ENCODE measurements at places on chromosomes 2 and 18.

DNA sequence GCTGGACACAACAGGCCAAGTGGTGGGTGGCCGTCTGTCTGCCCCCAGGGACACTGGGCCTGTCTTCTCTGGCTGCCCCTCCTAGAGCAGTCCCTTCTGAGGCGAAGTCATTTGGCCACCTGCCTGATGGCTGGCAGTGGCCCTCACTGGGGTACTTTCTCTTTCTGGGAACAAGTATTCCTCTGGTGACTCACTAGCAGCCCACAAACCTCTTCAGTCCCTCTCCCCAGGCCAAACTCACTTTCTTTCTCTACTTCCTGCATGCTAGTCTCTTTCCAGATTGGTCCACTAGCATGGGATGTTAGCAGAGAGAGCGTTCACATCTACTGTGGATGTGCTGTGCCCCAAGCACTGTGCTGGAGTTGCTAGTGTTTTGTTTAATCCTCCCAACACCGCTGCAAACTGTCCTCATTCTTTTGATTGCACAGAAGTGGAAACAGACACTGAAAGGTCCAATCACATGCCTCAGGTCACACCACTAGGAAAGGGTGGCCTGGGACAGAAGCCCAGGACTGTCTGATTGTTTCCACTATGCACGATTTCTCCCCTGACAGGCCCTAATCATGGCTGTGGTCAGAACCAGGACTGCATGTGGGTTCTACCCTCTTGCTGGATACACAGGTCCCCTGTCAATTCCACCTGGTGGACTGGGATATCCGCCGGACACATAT is 5.2 kb downstream of the DYSF start:
- no peak overlapping the region for H3K4me3 ChIP-seq
- H3K4me1 ChIP-seq: peaks cover 13% of the 10 kb centered on the region
- H3K27ac ChIP-seq: no peak overlapping the region
- H3K27me3 ChIP-seq: no peaks in the 10 kb centered on the region
- peaks cover 6% of the 10 kb centered on the region for H3K36me3 ChIP-seq

DNA sequence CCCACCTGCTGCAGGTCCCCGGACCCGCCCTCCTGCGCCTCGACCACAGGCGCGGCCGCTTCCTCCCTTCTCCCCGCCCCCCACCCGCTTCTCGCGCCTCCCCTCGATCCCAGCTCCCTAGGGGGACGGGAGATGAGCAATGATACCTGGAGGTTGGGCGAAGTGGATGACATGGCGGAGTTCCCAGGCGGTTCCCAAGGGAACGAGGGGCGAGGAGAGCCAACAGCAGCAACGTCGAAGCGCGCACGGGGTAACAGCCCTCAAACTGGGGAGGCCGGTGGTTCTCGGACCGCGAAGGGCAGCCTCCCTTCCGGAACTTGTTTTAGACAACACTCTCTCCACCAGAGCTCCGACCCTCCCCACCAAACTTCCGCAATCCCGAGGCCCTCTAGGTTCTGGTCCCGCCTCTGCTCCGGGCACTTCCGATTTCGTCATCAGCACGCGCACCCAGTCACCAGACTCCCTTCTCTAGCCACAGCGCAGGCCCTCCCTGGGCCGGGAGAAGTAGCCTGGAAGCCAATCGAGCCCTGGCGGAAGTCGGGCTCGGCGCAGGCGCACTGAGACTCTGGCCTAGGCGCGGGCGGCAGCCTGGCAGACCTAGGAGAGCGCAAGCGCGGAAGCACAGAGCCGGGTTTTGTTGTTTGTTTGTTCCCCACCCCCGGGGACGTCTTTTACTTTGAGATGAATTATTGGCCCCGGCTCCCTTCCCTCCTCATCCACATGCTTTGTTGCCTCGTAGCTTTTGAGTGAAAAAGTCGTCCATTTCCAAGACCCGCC is at the start of gene VPS4B:
VPS4B (minus strand) TSS at position 390 of the 777 bp plus-strand sequence; CDS start at position 173, 217 bp downstream.
- H3K4me1 ChIP-seq: peaks cover 12% of the 10 kb centered on the region
- H3K4me3 ChIP-seq: peak within 1 kb of the TSS; percentile 91
- no peaks in the 10 kb centered on the region for H3K27me3 ChIP-seq
- peak; percentile 99 for DNase-seq
- H3K36me3 ChIP-seq: peaks cover 36% of the 10 kb centered on the region
- peak within 1 kb of the TSS; percentile 100 for H3K27ac ChIP-seq

DNA sequence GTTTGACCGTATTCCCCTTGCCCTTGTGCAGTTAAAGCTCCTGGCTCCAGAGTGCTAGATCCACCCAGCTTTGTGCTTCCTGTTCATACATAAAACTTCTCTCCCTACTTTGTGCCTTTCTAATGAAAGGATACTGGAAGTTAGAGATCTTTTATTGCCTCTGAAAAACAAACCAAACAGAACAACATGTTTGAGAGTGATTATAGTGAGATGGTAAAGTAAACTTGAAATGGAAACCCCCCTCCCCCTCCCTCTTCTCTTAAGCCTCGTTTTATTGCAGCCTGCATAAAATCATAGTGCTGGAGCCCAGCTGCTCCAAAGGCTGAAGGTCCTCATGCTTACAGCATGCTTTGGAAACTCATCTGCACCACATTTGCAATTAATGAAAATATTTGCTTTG is 125.1 kb downstream of the TANC1 start:
- no peak for DNase-seq
- peaks cover 18% of the 10 kb centered on the region for H3K36me3 ChIP-seq
- H3K4me3 ChIP-seq: no peak overlapping the region
- H3K27ac ChIP-seq: peak overlapping the region; percentile 57
- peaks cover 54% of the 10 kb centered on the region for H3K4me1 ChIP-seq

DNA sequence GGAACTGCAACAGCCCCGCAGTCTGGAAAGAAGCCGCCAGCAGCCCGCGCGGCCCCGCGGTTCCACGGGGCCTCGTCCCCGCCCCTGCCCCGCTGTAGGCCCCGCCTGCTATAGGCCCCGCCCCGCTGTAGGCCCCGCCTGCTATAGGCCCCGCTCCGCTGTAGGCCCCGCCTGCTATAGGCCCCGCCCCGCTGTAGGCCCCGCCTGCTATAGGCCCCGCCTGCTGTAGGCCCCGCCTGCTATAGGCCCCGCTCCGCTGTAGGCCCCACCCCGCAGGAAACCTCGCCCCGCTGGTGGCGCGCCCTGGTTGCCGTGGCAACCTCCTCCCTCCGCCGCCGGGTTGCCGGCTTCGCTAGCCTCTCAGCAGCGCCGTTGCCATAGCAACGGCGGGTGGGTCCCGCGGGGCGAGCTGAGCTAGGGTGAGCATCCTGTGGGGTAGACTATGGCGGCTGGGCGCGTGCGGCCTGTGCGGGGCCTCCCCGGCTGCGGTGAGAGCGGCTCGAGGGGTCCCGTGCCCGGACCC is 12.2 kb upstream of the KIF1A start:
- H3K27ac ChIP-seq: no peak overlapping the region
- no peaks in the 10 kb centered on the region for H3K36me3 ChIP-seq
- no peak overlapping the region for H3K4me3 ChIP-seq
- no peaks in the 10 kb centered on the region for H3K4me1 ChIP-seq
- H3K27me3 ChIP-seq: peaks cover 56% of the 10 kb centered on the region

- DNase-seq: peak; percentile 46
- H3K4me1 ChIP-seq: peaks cover 16% of the 10 kb centered on the region
- H3K4me3 ChIP-seq: peak overlapping the region; percentile 97
- no peaks in the 10 kb centered on the region for H3K27me3 ChIP-seq
Observed at GRCh38 chr2:121282800-121283385, 2.1 kb downstream of the TFCP2L1 start.

DNA sequence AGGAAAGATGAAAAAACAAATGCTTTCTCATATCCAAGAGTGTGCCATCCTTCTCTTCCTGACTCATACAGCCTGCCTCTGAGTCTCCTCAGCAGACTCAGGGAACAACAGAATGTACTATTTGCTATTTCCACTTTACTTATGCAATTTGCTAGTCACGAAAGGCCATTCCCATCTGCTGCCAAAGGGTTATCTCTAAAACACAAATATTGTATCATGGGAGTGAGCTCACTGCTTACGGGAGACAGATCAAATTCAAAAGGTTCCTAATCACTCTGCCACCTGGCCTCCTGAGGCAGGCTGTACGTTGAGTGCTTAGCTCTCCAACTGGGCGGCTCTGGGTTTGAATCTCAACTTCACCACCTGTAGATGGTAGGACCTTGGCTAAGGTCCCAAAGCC is 92.0 kb downstream of the GAREM1 start:
- peaks cover 10% of the 10 kb centered on the region for H3K36me3 ChIP-seq
- H3K4me1 ChIP-seq: peaks cover 53% of the 10 kb centered on the region
- H3K27me3 ChIP-seq: no peaks in the 10 kb centered on the region
- peak; percentile 91 for DNase-seq
- H3K27ac ChIP-seq: peak overlapping the region; percentile 93

DNA sequence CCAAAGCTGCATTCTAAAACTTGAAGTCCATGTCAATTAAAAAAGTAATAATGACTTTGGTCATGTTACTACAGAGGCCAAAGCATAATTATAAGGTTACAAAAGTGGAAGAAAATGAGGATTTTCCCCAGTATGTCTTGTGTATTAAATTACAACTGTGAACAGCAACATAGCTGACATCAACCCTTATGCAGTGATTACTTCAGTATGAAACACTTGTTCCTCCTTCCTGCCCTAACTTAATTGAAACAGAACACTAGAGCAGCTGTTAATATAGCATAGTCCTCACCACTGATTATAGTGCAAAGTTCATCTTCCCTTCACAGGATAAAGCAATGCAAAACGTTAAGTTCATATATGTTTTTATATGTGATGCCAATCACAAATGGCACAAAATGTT is 29.9 kb downstream of the EPB41L3 start:
- H3K36me3 ChIP-seq: no peaks in the 10 kb centered on the region
- no peak for DNase-seq
- no peak overlapping the region for H3K27ac ChIP-seq
- peaks cover 14% of the 10 kb centered on the region for H3K27me3 ChIP-seq

- H3K4me1 ChIP-seq: no peaks in the 10 kb centered on the region
- DNase-seq: no peak
- no peak overlapping the region for H3K4me3 ChIP-seq
- no peaks in the 10 kb centered on the region for H3K36me3 ChIP-seq
- H3K27me3 ChIP-seq: peaks cover 2% of the 10 kb centered on the region
Observed at GRCh38 chr18:25329783-25330182, 22.2 kb downstream of the ZNF521 start.

DNA sequence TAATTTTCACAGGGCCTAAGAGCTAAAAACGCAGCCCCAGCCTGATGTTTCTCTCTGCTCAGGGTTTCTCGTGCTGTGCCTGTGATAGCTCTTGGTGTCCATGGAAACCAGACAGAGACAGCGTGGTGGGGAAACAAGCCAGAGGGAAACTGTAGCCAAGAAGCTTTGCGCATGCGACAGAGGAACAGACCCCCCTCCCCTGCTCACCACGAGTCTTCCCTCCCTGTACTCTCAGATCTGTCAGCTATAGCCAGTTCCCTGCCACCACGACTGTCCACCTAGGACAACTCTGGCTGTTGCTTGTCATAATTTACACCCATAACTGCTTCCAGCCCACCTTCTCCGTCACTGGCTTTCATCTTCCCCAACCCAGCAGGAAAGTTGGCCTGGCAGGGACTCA is 13.2 kb upstream of the DNAJC27 start:
- H3K36me3 ChIP-seq: no peaks in the 10 kb centered on the region
- no peaks in the 10 kb centered on the region for H3K4me1 ChIP-seq
- H3K27ac ChIP-seq: no peak overlapping the region
- no peaks in the 10 kb centered on the region for H3K27me3 ChIP-seq
- no peak for DNase-seq

DNA sequence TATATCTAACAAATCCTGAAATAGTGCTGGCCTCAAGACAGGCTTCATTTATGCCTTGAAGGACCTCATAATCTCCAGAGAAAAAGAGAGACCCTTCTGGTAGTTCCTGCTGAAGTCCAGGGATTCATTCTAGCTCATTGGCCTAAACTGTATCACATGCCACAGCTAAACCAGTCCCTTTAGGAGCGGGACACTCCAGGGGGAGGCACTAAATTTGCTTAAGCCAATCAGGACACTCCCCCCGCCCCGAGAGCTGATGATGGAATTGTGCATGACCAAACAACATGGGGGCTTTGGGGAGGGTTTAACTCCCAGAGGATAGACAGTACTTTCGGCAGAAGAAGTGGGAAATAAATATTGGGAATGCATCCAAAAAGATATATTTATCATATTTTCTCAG is 36.4 kb upstream of the CXCR4 start:
- H3K4me3 ChIP-seq: no peak overlapping the region
- H3K4me1 ChIP-seq: no peaks in the 10 kb centered on the region
- H3K27me3 ChIP-seq: peaks cover 12% of the 10 kb centered on the region
- no peak for DNase-seq

DNA sequence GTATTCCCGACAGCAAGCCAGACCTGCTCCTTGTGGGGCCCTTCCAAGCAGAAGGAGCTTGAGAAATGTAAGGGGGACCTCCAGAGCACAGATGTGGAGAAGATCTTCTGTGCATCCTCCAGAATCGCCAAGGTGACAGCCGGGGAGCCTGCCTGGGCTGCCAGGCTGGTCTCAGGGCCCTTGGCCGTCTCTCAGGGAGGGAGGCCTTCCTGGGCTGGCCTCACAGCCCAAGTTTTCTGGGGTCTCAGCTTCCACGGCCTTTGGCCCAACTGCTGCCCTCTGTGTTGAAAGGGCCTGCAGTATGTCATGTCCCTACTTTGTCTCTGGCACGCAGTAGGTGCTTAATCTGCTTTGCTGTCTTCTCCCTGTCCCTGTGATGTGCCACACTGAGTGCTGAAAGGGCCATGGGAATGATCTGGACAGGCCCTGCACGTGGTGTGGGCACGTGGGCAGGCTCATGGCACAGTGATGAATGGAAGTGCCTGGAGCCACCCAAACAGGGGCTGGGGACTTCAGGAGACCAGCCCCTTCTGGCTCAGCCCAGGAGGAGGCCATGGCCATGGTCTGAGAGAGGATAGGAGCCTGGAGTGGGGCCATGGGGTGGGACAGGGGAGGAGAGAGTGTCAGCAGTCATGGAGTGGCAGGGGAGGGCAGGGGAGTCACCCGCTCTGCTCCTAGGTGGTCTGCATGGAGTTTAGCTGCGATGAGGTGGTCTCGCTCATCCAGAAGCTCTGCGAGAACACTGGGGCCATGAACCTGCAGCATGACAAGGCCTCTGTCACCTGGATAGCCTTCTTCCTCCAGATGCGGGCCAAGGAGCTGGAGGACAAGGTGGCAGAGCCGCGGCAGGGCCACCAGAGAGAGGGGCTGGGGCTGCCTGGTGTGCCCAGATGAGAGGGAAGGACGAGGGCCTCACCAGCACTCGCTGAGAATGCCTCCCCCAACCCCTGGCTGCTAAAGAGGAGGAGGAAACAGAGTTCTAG is 35.4 kb downstream of the HJURP start:
- no peaks in the 10 kb centered on the region for H3K4me1 ChIP-seq
- no peak overlapping the region for H3K4me3 ChIP-seq
- no peaks in the 10 kb centered on the region for H3K27me3 ChIP-seq
- H3K27ac ChIP-seq: no peak overlapping the region
- no peaks in the 10 kb centered on the region for H3K36me3 ChIP-seq
- DNase-seq: no peak

DNA sequence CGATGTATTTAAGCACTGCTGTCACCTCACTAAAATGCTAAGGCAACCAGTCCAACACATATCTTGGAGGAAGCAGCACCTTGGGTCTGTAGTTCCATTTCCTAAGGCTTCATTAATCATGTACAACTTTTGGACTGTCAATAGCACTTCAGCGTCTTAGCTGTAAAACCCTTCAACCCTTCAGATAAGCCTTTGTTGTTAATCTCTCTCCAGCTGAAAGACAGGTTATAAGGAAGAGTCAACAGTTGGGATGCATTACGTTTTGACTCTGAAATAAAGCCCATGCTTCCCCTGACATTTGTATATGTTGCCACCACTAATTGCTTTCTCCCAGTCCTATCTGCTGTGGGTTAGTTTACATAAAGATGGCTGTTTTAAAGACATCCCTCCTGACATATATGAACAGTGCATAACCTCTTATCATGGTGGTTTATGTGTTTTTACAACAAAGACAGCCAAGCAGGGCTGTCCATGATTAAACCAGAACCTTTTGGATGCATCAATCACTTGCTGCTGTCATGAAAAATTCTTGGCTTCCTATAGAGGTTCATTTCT is 81.5 kb downstream of the EPHA4 start:
- peaks cover 8% of the 10 kb centered on the region for H3K4me1 ChIP-seq
- no peak for DNase-seq
- no peak overlapping the region for H3K4me3 ChIP-seq
- no peak overlapping the region for H3K27ac ChIP-seq
- no peaks in the 10 kb centered on the region for H3K36me3 ChIP-seq

Data from MCF 10A (cell line).